ENCODE measurements at places on chromosomes 2 and 18.

GRCh38 chr18:78981394-78981831, 1.8 kb downstream of the SALL3 start:
- DNase-seq = no peak

- peak; percentile 14 for DNase-seq
Observed at GRCh38 chr2:105760639-105761337, 16.1 kb downstream of the NCK2 start.

GRCh38 chr2:159921752-159922404, 123.9 kb upstream of the CD302 start:
- peak; percentile 70 for DNase-seq

DNA sequence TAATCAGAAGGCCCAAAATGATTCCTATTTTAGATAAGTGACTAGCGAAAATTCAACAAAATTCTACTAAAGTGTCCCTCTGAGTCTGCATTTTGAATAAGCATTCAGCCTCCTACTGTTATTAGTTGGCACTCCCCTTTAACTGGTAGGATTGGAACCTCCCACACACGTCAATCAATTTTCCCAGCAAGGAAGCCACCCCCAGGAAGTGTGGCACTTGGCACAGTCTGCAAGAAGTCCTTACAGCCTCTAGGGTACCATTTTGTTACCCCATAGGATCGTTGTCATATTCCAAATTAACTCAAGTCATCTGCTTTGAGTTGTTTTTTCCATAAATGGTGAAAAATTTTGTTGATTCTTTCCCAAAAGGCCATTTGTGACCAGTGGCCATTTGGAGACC, 33.8 kb upstream of the POU3F3 start:
- DNase-seq = no peak

GRCh38 chr2:71846072-71846471, 301.6 kb downstream of the CYP26B1 start:
- DNase-seq = no peak

DNA sequence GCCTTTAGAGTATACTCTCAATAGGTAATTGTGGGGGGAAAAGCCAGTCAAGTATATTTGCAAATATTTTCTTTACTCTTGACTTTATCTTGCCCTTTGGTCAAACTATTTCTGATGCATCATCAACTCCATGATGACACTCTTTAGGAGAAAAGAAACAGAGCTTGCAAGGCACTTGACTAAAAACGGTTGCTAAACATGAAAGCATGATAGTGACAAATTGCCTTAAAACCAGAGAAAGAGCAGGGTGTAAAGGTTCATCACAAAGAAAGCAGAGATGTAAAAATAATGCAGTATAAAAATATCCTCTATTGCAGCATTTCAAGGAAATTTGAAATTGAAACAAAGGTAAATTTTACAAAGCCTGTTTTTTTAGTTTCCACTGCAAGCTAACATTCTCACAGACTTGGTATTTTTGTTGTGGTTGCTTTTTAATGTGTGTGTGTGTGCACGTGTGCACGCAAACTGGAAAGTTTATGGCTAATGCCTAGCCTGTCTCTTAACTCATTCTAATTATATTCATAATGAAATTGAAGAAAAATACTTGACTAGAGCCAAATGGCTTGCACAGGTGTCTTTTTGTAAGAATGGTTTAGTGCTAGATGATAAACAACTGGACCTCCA, 503.6 kb downstream of the ARHGAP15 start:
- no peak for DNase-seq

DNA sequence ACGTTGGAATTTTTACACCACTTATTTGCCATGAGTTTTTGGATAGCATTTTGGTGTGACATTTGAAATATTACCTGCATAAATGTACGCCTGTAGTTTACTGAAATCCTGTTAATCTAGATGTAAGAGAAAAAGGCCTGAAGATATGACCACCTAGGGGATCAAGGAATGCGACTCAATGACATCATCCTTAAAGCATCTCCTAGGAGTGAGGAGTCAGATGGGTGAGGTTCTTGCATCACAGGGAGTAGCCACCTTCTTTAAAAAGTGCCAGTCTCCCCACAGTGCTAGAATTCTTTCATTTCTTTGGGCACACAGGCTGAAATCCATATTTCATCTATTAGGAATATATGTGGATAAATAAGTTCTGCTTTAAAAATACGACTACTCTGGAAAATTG, 34.5 kb downstream of the ADCYAP1 start:
- DNase-seq = no peak

DNA sequence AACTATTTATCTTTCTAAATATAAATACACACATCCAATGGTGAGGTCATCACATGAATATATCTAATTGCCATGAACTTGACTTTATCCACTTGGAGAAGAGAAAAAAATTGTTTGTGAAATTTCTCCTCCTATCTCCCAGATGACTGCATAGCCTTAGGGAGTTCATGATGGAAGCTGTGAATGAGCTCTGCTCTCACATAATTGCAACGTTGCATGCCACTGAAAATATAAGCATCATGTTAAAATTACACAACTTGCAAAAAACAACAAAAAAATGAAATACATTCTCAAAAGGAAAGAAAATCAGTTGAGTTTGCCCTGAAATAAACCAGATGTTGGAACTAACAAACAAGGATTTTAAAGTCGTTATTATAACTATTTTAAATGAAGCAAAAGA, 50.6 kb upstream of the OSR1 start:
- DNase-seq = no peak

- DNase-seq = no peak
Observed at GRCh38 chr2:196046123-196046917, 22.3 kb downstream of the DNAH7 start.

GRCh38 chr2:65279756-65280155, 52.1 kb downstream of the ACTR2 start:
- DNase-seq = no peak

DNA sequence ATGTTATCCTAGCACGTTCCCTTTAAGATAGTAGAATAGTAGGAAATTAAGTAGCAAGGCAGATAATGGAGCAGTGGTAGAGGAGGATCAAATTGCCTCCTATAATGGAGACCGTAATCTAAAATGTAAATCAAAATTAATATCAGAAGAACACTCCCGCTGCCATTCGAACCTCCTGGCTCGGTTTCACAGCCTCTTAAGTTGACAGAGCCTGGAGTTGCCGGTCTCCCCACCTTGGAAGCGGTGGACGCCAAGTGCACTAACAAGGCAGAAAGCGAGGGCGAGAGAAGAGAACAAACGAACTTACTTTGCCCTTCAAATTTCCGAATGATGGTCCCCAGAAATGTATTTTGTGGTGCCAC, 450 bp downstream of the KCNH7 start:
- DNase-seq = no peak

GRCh38 chr2:46034535-46034934, 262.7 kb upstream of the EPAS1 start:
- no peak for DNase-seq

- no peak for DNase-seq
Observed at GRCh38 chr18:3265564-3266033, 3.7 kb downstream of the MYL12B start.

- no peak for DNase-seq
Observed at GRCh38 chr2:177056481-177056929, 156.1 kb upstream of the HNRNPA3 start.

- no peak for DNase-seq
Observed at GRCh38 chr2:19673213-19673791, 228.5 kb downstream of the TTC32 start.

Data from activated T-cell treated with anti-CD3 and anti-CD28 coated beads, Interleukin-2, amount 50 U/mL, for 1 hour (primary cell).